Fibroblast of mammary gland (primary cell): ENCODE measurements at places on chromosomes 16 and 17.

DNA sequence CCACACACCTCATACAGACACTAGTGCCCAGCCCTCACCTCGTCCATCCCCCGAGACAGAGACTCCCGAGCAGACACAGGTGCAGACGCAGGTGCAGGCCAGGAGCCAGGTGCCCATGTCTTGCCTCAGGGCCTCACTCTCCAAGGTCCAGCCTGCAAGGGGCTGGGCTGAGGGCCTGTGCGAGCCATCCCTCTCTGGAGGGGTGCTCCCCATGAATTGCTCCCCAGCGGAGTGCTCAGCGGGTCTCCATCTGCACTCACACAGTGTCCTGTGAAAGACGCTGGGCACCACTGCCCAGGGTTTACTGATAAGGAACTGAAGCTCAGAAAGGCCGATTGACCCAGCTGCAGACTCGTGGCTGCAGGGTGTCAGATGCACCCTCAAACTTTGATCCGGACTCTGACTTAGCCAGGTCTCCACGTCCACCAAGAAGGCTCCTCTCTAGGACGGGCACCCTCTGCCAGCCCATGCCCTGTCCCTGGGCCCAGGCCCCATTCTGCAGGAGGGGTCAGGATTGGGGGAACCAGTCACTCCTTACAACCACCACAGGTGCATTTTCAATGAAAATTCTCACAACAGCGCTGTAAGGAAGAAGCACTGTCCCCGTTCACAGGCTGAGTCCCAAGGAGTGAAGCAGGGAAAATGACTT is 16.9 kb downstream of the POLR3K start:
- no peak for DNase-seq

DNA sequence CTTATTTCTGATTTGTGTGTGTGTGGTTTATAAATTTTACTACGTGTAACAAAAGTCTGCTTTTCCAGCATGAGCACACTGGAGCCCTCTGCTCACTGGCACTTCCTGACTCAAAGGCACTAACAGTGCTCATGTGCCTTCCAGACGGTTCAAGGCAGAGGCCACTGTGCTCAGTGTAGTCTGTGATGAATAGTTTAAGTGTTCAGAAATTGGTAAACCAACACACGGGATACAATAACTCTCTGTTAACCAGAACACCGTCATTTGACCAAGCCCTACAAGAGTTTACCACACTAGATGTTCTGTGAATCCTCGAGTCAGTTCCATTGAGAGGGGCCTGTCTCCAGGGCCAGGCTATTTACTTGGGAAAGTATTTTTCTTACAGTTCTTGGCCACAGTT is 191.9 kb downstream of the MRTFB start:
- DNase-seq, result no peak

DNA sequence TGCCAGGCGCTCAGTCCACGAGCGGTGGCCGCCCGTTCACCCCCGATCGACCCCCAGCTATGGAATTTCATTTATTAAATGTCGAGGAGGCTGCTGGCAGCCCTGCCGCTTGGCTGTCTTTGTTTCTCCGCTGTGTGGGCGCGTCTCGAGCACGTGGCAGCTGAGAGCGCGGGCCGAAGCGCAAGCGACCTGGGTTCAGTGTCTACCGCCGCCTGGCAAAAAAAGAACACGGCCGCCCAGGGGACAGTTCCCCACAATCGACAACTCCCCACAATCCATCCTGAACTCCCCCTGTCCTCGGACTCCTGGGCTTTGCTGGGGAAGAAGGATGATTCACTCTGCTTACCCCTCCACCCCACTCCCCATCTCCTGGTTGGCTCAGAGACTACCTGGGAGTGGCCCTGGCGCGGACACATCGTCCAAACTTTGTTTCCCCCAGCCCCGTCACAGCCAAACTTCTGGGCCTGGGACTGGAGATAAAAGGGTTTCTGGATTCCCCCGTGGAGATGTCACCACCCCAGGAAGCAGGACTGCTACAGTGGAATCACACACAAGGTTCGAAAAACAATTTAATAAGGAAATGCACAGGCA is 1.7 kb upstream of the ANKRD13B start:
- DNase-seq, result peak; percentile 65

- no peak for DNase-seq
Measured at GRCh38 chr17:40178021-40178601, 841 bp downstream of the RAPGEFL1 start.

- DNase-seq, result peak; percentile 87
Measured at GRCh38 chr17:67481808-67482207, 104.7 kb downstream of the PITPNC1 start.

GRCh38 chr17:143785-144281 is 6.5 kb downstream of the SCGB1C2 start:
- peak; percentile 42 for DNase-seq

- DNase-seq, result no peak
Measured at GRCh38 chr16:58325941-58326340, 31.1 kb upstream of the PRSS54 start.

DNA sequence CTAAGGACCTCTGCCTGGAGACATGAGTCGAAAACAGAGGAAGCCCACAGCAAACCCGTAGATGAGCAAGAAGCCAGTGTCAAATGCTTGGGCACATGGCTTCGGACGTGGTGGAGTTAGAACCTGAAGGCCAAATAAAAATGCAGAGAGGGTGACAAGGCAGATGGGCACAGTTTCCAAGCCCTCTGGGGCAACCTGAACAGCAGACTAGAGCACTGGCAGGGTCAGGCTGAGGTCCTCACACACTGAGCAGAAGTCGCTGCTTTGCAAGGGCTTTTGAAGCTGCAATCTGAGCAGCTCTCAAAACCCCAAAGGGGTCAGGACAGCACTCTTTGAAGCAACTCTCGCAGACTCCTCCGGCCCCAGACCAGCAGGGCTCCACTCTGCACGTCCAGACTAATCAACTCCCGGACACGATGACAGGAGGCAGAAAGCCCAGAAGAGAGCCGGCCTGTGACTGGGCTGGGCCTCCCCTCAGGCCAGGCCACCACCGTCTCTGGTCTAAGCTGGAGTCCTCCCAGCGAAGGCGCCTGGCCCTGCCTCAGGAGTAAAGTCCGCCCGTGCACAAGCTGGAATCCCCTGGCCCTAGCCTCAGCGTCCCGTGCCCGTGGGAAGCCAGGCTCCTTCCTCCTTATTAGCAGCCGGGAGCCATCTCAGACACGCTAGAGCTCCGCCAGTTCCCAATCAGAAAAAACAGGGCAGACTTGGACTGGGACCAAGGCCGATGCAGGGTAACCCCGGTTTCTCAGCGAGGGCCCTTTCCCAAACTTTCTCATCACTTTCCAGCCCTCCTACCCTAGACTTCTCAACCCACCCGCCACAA is 924 bp downstream of the SMARCD2 start:
- peak; percentile 37 for DNase-seq

GRCh38 chr17:36934144-36934691 is 3.1 kb upstream of the LHX1 start:
- DNase-seq, result no peak

DNA sequence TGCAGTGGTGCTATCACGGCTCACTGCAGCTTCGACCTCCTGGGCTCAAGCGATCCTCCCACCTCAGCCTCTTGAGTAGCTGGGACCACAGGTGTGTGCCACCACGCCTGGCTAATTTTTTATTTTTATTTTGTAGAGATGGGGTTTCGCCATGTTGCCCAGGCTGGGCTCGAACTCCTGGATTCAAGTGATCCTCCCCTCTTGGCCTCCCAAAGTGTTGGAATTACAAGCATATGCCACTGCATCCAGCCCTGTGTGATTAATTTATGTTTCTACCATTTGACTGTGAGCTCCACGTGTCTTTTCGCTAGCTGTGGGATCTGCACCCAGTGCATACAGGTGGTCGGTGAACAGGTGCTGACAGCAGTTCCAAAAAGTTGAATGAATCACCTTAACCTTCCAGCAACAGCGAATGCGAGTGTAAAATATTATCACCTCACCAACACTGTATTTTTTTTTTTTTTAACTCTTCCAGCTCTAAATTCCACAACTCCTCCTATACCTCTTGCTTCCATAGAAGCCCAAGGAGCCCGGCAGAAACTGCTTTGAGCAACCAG is 484 bp upstream of the NUDT7 start:
- no peak for DNase-seq

- no peak for DNase-seq
Measured at GRCh38 chr17:75762513-75763268, 2.3 kb downstream of the GALK1 start.

- DNase-seq, result no peak
Measured at GRCh38 chr17:64596439-64596838, 65.7 kb downstream of the SMURF2 start.

GRCh38 chr16:35687781-35688180 is 2228.4 kb downstream of the TP53TG3F start:
- DNase-seq, result no peak

- no peak for DNase-seq
Measured at GRCh38 chr16:55046513-55046912, 115.8 kb downstream of the IRX5 start.

GRCh38 chr16:3838600-3839401 is 41.7 kb downstream of the CREBBP start:
- DNase-seq, result no peak

GRCh38 chr17:42979511-42980273 is at the start of gene PTGES3L:
TSS of gene PTGES3L (minus strand) at chr17:42980080. CDS start at chr17:42980053, 27 bp downstream.
- DNase-seq, result no peak
